ENCODE measurements at places on chromosomes 3 and 15.

GRCh38 chr3:31092748-31093589 is 198.5 kb upstream of the GADL1 start:
- DNase-seq: no peak

- DNase-seq: no peak
Measured at GRCh38 chr3:187705164-187705563, 2.8 kb upstream of the RTP2 start.

GRCh38 chr3:123884993-123885392 is 861 bp upstream of the MYLK start:
- DNase-seq: no peak

GRCh38 chr3:99482191-99482590 is 156.2 kb upstream of the COL8A1 start:
- DNase-seq: no peak

DNA sequence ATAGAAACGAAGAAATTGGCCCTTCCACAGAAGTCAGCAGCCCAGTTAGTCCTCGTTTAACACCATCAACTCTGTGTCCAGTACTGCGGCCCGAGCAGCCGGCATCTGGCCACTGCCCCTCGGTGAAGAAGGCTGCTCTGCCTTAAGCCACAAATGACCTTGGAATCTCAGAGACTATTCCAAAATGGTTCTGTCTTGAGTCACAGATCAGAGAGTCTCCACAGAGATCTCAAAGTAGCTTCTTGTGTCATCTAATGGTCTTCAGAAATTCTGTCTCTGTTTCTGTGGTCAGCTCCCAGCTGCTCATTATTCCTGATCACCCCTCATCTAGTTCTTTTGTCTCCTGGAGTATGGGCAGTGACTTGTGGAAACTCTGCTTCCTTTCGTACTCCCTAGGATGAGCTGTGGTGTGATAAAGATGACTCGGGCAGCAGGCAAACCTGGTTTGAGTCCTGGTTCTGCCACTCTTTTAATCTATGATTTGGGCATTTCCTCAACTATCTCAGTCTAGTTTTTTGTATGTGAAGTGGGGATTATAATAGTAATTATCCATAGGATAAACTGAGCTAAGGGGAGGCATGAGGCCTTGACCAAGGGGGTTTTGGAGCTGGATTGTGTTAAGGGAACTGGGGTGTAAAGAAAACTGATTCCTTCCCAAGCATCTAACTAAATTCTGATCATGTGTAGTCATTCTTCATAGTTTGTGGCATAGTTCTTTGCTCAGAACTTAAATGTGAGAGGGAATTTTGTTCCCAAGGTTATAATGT is 22.6 kb downstream of the CRTC3 start:
- DNase-seq: no peak

DNA sequence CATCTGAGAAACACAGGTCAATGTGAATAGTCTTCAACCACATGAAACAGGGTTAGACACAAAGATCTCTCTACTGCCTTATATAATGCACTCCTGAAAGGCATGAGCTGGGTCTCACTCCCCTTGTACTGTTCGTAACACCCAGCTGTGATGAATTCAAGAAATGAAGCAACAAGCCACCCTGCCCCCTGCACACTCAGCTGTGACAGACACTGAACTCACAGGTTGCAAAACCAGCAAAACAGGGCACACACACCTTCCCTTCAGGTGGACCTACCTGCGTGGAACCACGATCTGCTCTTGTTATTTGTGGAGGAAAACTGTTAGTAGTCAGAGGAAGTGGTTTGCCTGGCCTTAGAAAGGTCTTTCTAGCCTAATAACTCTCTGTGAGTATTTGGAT is 64.5 kb downstream of the CERS3 start:
- no peak for DNase-seq
